ENCODE measurements at places on chromosomes 2 and 18. TPM values are rescaled to one million over a fixed set of nuclear protein-coding genes. Genes with fewer than 3 reads are reported as not detected.

- DNase-seq, result no peak
- H3K27me3 ChIP-seq, result no peaks in the 10 kb centered on the region
- H3K27ac ChIP-seq, result no peak overlapping the region
- no peaks in the 10 kb centered on the region for H3K36me3 ChIP-seq
- H3K4me3 ChIP-seq, result no peak overlapping the region
These were observed 540.9 kb upstream of the NRP2 start for GRCh38 chr2:205141381-205141780.

The DHRS9 gene
- total RNA-seq, result not detected

The REG1B gene
- total RNA-seq, result not detected

DNA sequence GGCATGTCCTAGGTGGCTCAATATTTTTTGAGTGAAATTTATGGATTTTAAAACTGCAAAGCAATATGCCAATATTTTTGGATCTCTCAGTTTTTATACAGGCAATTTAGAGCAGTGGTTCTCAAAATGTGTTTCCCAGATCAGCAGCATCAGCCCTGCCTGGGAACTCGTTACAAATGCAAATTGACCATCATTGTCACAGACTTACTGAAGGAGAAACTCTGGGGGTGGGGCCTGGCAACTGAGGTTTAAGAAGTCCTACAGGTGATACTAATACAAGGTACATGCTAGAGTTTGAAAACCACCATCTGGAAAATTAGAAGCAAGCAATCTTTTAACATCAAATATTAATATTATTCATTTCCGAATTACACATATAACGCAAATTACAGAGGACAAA is 215.6 kb upstream of the PID1 start:
- H3K36me3 ChIP-seq, result no peaks in the 10 kb centered on the region
- H3K4me3 ChIP-seq, result no peak overlapping the region
- no peaks in the 10 kb centered on the region for H3K27me3 ChIP-seq
- no peak for DNase-seq
- no peaks in the 10 kb centered on the region for H3K4me1 ChIP-seq
- H3K27ac ChIP-seq, result no peak overlapping the region

GRCh38 chr18:79630281-79631095 is 49.1 kb upstream of the CTDP1 start:
- H3K27ac ChIP-seq, result no peak overlapping the region
- no peaks in the 10 kb centered on the region for H3K4me1 ChIP-seq
- DNase-seq, result no peak

DNA sequence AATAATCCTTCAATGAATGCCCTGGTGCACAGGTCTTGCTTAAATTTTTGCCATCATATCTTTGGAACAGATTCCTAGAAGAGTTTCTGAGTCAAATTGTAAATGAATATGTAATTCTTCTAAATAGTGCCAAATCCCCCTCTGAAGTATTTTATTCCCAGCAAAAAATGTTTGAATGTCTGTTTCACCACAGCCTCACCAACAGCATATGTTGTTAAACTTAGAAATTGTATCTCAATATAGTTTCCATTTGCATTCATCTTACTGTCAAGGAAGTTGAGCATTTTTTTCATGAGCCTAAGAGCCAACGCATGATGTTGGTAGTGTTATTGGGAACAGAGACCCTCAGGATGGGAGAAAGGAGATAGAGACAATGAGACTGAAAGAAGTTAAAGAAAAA is 86.8 kb upstream of the IL1R2 start:
- DNase-seq, result no peak
- H3K4me1 ChIP-seq, result no peaks in the 10 kb centered on the region
- peaks cover 2% of the 10 kb centered on the region for H3K36me3 ChIP-seq

The CHMP3 gene
- 73.3 TPM for total RNA-seq

- H3K27ac ChIP-seq, result no peak overlapping the region
- no peak for DNase-seq
These were observed 4.4 kb upstream of the RGPD4 start for GRCh38 chr2:107822302-107822701.

DNA sequence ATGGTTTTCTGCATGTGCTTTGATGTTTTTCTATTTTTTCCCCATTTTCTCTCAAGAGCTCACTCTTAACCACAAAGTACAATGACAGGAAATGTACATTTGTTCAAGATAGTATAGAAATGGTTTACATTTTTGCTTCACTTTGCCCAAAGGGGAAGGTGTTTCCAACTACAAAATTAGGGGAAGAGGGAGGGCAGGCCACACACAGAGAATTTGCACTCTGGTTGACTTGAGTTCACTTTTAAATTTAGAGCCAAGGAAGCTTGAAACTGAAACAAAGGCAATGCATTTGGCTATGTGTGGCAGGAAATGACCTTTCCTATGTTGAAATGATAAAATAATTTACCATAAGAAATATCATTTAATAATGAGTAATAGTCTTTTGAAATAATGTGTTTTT is 19.1 kb upstream of the VIT start:
- H3K27ac ChIP-seq, result no peak overlapping the region
- no peaks in the 10 kb centered on the region for H3K36me3 ChIP-seq
- H3K4me1 ChIP-seq, result peaks cover 5% of the 10 kb centered on the region
- no peaks in the 10 kb centered on the region for H3K27me3 ChIP-seq
- H3K4me3 ChIP-seq, result no peak overlapping the region

The ACTR2 gene
- total RNA-seq, result 67.3 TPM

DNA sequence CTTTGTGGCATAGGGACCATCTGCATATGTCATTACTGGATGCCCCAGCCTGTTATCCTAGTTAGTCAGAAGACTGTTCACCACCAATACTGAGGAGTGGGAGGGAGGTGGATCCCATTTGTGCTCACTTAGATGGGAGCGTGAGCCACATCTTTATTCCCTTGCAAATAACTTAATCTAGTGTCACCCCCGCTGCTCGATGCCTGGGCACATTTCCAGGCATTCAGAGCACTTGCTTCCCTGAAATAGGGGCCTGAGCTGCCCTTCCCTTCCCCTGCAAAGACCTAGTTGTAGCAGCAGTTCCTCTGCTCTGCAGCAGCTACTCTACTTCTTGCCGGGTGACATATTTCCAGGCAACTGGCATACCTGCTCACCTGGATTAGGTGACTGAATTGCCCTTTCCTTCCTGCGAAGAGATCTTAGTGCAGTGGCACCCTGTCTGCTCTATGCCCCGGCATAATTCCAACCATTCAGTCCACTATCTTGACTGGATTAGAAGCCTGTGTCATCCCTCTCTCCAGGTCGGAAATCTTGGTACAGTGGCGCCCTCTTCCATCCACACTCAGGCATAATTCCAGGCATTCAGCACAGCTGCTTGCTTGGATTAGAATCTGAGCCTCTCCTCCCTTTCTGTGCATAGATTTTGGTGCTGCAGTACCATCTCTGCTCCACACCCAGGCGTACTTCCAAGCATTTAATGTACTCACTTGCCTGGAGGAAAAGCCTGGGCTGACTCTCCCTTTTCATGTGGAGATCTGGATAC is 1389.1 kb upstream of the TMEFF2 start:
- no peak overlapping the region for H3K27ac ChIP-seq
- DNase-seq, result peak; percentile 14
- H3K36me3 ChIP-seq, result no peaks in the 10 kb centered on the region
- H3K4me3 ChIP-seq, result no peak overlapping the region
- no peaks in the 10 kb centered on the region for H3K4me1 ChIP-seq

GRCh38 chr2:15858466-15858865 is 81.9 kb upstream of the MYCN start:
- H3K36me3 ChIP-seq, result no peaks in the 10 kb centered on the region
- no peaks in the 10 kb centered on the region for H3K27me3 ChIP-seq
- H3K27ac ChIP-seq, result no peak overlapping the region
- H3K4me1 ChIP-seq, result no peaks in the 10 kb centered on the region
- H3K4me3 ChIP-seq, result no peak overlapping the region

The YWHAQ gene
- 323 TPM for total RNA-seq

The KCNJ3 gene
- total RNA-seq, result not detected

DNA sequence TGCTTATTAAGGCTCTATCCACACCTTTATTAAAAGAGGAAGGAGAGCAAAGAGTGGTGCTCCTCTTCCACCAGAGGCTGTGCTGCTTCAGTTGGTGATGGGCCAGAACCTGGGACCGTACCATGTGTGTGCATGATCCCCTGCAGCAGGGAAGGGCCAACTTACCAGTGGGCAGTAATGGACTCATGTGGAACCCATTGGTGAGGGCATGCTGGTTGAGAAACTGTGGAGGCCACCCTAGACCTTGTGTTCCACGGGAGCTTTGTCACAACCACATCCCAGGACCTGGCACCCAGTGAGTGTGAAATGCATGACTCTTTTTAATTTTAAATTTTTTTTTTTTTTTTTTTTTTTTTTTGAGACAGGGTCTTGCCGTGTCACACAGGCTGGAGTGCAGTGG is 5.4 kb downstream of the UBE2F start:
- H3K27ac ChIP-seq, result no peak overlapping the region
- H3K27me3 ChIP-seq, result no peaks in the 10 kb centered on the region
- DNase-seq, result no peak
- peaks cover 3% of the 10 kb centered on the region for H3K36me3 ChIP-seq

The GDF7 gene
- total RNA-seq, result 0.33 TPM

DNA sequence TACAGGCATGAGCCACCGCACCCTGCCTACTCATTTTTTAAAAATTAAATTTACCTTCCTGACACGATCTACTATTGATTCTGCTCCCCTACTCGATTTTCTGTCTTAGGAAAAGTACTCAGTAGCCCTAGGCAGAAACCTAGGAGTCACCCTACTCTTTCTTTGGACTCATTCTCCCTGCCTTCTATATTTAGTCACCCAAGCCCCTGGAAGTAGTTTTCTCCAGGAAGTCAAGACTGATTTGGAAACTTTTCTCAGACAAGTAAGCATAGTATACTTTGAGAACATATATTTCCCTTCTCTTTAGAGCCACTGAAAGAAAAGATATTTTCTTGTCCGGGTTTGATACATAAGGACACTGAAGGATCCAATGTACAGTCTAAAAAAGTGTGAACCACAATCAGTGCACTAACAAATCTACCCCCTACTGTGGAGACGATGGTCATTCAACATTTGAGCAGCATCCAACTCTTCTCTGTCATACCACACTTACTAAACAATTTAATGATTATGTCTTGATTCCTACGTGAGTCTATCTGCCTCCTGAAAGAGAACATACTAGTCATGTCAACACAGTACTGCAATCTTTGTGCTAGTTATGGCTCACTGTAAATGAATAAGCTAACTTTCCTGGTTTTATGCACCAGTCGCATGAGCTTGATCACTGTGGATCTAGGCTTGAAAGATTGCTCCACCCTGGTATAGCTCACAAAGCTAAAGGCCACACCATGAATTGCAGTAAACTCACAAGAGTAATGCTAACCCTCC is 19.8 kb downstream of the YWHAQ start:
- H3K27ac ChIP-seq, result peak overlapping the region; percentile 6
- H3K4me3 ChIP-seq, result no peak overlapping the region
- DNase-seq, result no peak
- H3K27me3 ChIP-seq, result no peaks in the 10 kb centered on the region
- peaks cover 20% of the 10 kb centered on the region for H3K4me1 ChIP-seq

The KRCC1 gene
- 36.7 TPM for total RNA-seq

- H3K4me3 ChIP-seq, result no peak overlapping the region
- H3K27me3 ChIP-seq, result no peaks in the 10 kb centered on the region
These were observed 182.9 kb downstream of the VWC2L start for GRCh38 chr2:214593727-214594126.

- H3K4me1 ChIP-seq, result peaks cover 15% of the 10 kb centered on the region
- H3K36me3 ChIP-seq, result no peaks in the 10 kb centered on the region
- no peak overlapping the region for H3K4me3 ChIP-seq
- H3K27me3 ChIP-seq, result no peaks in the 10 kb centered on the region
- H3K27ac ChIP-seq, result peak overlapping the region; percentile 66
These were observed 75.8 kb downstream of the SDC1 start for GRCh38 chr2:20148923-20149702.

DNA sequence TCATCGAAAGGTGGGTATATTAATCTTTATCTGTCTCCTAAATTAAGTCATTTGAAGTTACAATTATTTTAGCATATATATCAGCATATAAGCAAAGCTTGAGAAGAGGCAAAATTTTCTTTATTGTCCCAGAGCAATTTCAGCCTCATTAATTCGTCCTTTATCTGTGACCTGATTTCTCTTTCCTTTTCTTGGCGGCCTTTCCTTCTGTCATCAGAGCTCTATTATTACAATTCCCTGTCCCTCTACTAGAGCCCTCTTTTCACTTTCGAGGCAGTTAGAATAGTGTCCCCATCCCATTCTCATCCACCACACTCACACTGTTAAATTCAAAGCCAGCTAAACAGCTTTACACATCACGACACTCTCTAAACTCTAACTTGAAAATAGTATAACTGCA is 1293.2 kb upstream of the FAM98A start:
- no peak overlapping the region for H3K4me3 ChIP-seq
- H3K4me1 ChIP-seq, result no peaks in the 10 kb centered on the region
- no peaks in the 10 kb centered on the region for H3K27me3 ChIP-seq

DNA sequence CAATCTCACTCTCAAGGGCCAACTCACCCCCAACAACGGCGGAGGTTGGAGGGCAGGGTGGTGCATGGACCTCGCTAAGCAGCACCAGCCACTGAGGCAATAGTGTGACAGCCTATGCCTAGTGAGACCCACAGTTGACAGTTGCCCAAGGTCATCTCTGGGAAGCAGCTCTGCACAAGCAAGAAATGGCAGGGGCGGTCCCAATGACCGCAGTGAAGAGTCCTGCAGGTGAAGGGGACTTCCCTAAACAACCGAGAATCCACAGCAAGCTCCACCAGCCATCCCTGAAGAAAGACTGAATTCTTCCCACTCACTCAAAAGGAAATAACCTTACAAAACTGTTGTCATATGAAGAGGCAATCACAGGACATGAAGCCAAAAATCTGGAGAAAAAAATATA is 313.4 kb upstream of the ID2 start:
- H3K27ac ChIP-seq, result no peak overlapping the region
- H3K4me1 ChIP-seq, result no peaks in the 10 kb centered on the region
- DNase-seq, result no peak
- H3K4me3 ChIP-seq, result no peak overlapping the region

DNA sequence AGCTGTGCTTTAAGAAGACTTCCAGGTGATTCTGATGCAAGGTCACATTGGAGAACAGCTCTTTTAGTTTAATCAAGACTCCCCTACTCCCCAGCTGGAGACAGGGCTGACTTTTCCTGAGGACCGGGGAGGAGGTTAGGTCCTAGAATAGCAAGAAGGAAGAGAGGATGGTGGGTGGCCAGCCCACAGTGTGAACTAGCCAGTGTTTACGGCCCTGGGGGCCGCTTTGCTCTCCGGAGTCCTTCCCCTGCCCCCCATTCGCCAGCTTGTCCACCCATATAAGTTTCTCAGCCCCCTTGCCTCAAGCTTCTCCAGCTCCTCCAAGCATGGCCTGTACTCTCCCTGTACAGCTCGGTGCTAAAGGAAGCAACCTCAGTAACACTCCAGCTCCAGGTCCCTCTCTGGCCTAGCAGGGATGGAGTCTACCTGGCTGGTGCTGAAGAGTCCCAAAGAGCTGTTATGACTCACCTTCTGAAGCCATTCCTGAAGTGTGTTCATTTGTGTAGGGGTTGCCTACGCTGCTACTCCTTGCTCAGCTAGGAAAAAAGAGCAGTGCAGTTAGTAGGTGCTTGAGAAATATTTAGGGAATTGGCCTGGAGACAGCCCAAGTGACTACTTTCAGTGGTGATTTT is 7.9 kb downstream of the INPP4A start:
- peaks cover 9% of the 10 kb centered on the region for H3K4me1 ChIP-seq
- H3K27me3 ChIP-seq, result no peaks in the 10 kb centered on the region
- DNase-seq, result no peak
- no peak overlapping the region for H3K4me3 ChIP-seq
- no peaks in the 10 kb centered on the region for H3K36me3 ChIP-seq
- H3K27ac ChIP-seq, result no peak overlapping the region

The LRRTM4 gene
- not detected for total RNA-seq

- no peaks in the 10 kb centered on the region for H3K4me1 ChIP-seq
- no peak for DNase-seq
- H3K27me3 ChIP-seq, result no peaks in the 10 kb centered on the region
- H3K36me3 ChIP-seq, result no peaks in the 10 kb centered on the region
These were observed 94.1 kb downstream of the BCL2 start for GRCh38 chr18:63225434-63225833.

Data from fibroblast of lung (primary cell).